Caco-2 (cell line): ENCODE measurements at places on chromosomes 3 and 15.

DNA sequence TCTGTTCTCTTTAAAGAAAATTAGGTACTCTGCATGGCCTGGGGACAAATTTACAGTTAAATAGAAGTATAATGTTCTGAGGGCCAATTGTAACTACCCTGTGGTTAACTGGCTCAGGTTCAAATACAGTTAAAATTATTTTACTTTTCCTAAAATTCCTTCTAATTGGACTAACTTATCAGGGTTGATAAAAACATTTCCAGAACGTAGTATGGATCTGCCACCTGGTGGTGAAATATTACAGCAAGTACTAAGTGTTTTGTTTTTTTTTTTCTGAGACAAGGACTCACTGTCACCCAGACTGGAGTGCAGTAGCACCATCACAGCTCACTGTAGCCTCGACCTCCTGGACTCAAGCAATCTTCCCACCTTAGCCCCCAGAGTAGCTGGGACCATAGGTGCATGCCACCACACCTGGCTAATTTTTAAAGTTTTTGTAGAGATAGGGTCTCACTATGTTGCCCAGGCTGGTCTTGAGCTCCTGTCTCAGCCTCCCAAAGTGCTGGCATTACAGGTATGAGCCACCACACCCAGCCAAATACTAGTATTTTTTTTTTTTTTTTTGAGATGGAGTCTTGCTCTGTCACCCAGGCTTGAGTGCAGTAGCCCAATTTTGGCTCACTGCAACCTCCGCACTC is 29.2 kb downstream of the NEO1 start:
- no peak for DNase-seq

DNA sequence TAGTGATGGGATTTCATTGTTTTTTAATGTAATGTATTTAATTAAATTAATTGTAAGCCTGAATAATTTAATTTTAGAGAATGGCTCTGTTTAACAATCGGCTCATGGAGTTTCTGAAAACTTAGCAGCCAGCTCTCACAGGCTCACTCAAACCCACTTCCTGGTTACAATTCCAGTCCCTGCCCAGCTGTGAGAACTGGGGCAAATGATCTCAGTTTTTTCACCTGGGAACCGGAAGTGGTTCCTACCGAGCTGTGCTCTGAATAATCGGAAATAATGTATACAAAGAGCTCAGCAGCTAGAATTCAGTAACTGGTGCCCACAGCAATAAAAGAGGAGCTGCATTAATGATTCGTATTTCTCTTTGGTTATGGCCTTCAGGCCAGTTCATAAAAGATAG is 244.3 kb upstream of the MCTP2 start:
- no peak for DNase-seq

DNA sequence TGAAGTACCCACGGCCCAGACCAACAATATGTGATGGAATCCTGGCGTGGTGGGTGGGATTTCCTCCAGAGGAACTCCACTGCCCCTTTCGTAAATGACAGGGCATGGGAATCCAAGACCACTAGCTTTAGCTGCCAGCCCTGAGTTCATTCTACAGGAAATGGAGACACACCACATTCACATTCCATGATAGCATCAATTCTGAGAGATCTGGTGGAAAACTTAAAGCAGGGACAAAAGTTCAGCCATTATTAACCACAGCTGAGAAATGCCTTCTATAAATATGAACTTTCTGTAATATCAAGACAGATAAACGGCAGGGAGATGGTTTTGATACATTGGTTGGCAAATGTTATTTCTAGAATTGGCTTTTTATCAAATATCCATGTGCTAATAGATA is 98.2 kb downstream of the FBN1 start:
- DNase-seq = no peak

DNA sequence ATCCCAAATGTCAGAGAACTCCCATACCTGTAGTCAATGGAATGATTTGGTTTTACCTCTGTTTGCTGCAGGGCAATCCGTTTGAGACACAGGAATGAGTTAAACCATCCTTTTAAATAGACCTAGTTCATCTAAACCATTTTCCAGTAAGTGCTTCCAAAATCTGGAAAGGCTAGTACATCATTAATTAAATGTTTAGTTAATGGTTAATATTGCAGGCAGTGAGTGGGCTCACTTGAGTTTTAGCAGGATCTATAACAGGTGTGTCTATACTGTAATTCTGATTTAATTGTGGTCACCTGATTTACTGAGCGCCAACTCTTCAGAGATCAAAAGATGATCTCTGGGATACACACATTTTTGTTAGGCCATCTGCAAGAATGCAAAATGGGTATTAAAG is 353.9 kb upstream of the ROPN1 start:
- DNase-seq = no peak

DNA sequence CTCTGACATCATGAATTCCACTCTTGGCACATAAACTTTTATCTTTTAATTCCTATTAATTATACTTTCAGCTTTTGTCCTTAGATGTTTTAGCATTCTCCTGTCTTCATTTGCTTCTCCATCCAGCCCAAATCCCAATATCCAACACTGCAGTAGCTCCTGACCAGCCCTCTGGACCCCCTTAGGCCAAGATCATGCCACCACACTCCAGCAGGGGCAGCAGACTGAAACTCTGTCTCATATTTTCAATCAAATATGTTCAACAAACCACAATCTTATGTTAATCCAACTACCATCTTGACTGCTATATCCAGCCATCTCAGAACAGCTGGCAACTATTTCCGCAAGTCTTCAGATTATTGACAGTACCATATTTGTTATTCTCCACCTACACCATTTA is 315.8 kb upstream of the ROBO2 start:
- DNase-seq = no peak

GRCh38 chr3:116165641-116166040 is 279.6 kb downstream of the LSAMP start:
- no peak for DNase-seq

DNA sequence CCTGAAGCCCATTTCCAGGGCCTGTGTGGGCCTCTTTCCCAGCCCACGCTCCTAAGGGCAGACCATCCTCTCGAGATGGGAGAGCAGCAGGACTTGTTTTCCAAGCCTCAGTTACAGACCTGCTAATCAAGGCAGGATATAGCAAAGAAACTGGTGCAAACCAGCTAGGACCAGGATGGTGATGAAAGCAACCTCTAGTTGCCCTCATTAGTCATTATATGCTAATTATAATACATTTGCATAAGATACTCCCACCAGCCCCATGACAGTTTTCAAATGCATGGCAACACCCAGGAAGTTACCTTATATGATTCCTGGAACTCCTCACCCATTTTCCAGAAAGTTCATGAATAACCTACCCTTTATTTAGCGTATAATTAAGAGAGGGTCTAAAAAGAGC is 34.4 kb upstream of the TRH start:
- no peak for DNase-seq

DNA sequence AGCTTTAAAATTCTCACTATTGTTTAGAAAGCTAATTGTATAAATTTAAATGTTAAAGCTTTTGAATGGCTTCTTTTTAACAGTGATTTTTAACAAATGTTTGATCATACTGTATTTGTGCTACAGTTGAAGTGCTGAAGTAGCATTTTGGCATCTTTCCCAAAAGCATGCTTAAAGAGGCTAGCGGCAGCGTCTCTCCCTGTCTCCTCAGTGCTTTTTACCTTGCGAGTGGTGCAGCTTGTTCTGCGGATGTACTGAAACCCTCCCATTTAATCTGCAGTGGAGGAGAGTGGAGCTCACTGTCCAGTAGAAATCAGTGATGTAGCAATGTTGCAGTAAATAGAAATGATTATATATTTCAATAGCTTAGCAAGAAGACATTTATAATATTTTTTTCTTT is 43.7 kb downstream of the LRRC49 start:
- DNase-seq = no peak

- DNase-seq = no peak
Measured at GRCh38 chr3:81485444-81485865, 276.0 kb downstream of the GBE1 start.

DNA sequence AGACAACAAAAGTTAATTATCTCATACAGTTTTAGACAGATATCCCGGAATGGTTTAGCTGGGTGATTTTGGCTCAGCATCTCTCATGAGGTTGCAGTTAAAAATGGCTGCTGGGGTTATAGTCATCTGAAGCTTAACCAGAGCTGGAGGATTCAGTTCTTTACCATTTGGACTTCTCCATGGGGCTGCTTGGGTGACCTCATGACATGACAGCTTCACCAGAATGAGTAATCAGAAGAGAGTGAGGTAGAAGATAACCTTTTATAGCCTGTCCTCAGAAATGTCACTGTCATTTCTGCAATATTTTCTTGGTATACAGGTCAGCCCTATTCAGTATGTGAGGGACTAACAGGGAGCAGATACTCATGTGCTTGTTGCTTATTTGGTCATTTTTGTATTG is 30.9 kb downstream of the TFG start:
- no peak for DNase-seq

GRCh38 chr3:8574670-8575322 is 69.8 kb downstream of the SSUH2 start:
- DNase-seq = no peak

GRCh38 chr3:31077021-31077601 is 182.7 kb upstream of the GADL1 start:
- no peak for DNase-seq

DNA sequence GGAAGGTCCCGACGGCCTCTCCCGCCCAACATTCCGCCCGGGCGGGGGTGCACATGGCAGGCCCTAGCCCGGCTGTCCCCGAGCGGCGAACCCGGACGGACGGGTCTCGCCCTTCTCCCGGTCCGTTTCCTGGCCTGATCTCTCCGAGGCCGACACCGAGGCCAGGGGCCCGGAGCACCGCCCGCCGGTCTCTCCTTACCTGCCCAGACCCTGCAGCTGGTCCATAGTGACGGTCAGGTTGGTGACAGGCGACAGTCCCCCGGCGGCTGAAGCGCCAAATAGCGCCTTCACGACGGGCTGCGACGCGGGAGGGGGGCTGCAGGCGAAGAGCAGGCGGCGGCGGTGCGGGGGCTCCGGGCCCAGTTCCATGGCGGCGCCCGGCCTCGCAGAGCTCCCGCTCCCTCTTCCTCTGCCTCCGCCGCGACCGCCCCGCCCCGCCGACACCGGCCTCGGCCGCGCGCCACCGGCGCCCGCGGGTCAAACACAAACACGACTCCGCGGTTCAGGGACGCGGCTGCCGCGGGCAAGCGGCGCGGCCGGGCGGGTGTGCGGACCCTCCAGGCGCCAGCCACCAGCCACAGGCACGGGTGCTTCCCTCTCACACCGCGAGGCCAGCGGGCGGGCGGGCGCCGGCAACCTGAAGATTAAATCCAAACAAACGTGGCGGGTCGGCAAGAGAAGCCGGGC is 495 bp downstream of the CDC25A start:
- peak; percentile 42 for DNase-seq

DNA sequence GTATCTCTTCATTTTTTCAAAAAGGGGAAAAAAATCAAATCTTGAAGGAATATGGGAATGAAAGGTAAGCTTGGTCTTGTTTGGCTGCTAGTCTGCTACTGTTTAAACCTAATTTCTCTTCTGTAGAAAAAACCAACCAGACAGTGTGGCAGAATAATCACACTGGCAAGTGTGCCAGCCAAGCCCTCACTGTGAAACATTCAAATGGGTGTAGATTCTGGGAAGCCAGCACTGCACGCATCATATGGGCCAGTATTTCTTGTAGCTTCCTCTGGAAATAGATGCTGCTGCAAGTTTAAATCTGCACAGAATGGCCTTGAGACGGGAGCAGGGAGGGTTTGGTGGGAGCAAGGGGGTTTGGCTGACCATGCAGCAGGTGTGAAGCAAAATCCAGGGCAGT is 62.1 kb downstream of the POMGNT2 start:
- DNase-seq = no peak

- no peak for DNase-seq
Measured at GRCh38 chr3:133965906-133966305, 63.8 kb downstream of the SLCO2A1 start.

DNA sequence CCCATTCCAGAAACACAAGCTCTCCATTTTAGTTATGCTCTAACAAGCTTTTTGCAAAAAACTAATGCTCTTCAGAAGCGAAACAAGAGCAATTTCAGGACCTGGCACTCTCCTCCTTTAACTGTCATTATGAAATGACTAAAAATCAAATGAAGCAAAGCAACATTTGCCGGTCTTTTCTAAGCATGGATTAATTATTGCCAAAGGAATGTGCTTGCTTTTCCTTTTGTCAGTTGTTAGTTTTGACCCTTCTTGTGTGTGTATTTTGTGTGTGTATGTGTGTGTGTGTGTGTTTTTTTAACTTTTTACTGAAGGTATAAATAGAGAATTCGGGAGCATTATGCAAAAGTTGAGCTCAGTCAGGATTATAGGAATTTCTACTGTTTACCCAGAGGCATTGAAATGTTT is 509.1 kb downstream of the TUSC7 start:
- DNase-seq = no peak

DNA sequence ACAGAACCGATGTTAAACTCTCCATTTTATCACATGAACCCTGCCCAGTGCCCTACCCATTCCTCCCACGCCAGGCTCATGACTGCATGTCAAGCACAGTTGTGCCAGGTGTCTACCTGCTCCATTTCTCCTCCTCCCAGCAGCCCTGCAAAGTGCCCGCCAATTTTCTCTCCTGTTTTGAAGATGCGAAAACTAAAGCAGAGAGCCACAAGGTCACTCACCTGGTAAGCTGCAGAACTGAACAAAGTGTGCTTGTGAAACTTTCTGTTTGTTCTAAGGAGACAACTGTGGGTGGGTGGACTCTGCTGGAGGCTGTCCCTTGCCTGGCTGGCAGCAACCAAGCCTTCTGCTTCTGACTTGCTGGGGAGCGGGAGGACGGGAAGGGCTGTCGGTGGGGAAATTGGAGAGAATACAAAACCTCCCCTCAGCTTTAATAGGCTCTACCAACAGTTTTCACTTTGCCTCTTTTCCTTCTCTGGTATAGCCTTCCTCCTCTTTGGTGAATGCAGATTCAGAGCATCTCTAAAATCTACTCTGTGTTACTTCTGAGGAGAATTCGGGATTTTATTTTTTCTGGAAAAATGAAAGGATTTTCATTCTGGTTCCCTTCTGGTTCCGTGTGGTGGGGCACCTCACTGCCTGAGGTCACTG is 23.0 kb downstream of the LIMD1 start:
- DNase-seq = no peak

DNA sequence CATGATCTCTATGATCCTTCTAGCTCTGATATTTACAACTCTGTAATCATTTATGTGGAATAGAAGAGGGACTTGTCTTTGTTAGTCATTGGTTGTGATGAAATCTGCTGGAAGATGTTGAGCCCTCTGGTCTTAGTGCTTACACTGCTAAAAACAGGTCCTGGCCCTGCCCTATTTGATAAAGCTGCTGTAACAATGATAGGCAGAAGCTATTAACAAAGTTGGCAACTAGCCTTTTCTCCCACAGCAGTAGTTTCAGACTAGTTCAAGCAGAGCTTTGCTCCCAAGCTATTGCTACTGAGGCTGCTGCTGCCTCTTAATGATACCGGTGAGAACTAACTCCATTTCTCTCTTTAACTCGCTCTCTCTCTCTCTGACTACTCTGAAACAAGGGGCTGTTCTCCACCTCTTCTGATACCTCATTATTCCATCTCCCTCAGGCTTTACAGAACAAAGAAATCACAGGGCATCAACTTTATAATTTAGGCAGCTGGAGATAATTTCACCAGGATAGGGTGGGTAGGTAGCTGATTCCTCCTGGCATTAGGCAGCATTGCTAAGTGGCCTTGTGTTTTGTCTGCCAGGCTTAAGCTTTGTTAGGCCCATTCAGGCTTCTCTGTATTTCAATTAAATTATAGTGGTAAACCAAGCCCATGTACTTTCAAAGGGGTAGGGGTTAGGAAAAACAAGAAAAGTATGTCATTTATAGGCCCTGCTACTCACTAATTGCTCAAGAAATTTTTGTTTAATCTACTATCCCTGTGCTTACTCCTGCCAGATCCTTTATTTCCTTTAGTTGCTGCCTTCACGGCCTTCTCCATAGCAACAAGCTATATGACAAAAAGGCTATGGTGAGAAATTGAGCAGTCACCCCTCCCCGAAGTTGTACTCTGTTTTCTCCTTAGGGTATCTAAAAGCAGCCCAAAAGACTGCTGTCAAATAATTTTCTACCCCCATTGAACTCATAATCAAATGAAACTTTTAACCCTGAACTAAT is 139.6 kb downstream of the RBPMS2 start:
- DNase-seq = peak; percentile 62
